Stimulated activated CD8-positive, alpha-beta memory T cell treated with anti-CD3 and anti-CD28 coated beads, Interleukin-4, amount 100 ng/mL, for 1 hour (primary cell): ENCODE measurements at places on chromosomes 12 and 14.

DNA sequence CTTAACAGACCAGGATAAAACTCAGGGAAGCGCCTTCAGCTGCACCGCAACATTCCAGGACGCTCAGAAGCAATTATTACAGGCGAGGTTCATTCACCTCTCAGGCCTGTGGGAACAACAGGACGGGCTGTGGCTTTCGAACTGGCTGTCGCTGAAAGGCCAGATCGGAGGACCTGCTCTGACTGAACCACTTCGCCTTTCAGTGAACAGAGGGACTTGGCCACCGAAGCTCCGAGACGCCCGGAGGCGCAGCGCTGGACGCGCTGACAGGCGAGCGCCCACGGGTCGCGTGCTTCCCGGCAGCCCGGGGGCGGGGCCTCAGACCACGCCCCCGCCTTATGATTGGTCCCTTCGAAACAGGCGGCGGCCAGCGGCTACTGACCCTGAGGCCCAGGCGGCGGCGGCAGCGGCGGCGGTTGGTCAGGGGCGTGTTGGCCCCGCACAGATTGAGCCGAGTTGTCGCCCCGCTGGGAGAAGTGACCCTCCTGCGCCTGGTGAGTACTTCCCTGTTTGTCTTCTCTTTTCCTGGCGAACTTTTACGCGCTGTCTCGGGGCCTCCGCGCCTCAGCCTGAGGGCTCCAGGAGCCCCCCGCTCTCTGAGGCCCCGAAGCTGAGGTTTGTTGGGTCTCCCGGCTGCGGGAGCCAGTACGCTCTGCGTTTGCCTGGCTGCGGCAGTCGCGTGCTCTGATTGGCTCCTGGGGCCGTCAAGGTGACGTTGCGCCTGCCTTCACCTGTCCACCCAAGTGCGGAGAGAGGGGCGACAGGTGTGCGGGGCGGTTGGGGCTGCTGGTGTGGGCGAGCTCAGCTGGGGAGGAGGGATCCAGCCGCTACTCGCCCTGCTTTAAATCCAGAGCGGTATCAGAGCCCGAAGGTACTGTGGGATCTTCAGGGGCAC is at the start of gene GAS2L3:
GAS2L3 (plus strand) TSS at position 393 of the 895 bp plus-strand sequence. CDS start 21,221 bp downstream, outside the sequence.
- DNase-seq: no peak

DNA sequence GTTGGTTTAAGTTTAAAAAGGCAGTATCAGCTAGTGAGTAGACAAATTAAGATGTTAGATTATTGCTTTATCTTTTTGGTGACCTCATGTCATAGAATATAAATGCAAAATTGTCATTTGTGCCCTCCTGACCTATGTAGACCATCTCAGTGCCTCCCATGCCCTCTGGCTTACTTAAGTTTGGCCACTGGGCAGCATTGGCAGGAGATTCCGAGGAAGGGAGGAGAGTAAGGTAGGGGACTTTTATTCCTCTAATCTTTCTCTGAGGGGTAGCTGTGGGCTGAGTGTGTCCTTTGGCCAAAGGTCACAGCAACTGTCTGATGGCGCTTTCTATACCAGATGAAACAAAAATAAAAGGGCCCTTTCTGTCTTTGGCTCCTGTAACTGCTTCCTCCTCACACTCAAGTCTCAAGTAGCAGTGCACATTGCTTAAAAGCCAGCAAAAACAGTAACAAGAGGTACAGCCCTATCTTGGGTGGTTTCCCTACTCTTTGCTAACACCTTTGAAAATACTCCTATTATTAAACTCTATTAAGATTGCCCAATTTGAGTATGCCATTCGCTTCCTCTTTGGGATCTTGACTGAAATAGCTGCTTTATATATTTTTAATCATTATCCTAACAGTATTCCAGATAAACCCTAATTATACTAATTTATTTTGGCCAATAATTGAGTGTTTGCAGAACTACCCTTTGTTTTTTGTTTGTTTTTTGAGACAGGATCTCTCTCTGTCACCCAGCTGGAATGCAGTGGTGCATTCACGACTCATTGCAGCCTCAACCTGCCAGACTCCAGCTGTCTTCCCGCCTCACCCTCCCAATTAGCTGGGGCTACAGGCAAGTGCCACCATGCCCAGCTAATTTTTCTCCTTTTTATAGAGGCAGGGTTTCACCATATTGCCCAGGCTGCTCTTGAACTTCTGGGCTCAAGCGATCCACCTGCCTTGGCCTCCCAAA is 56.5 kb upstream of the KCNH3 start:
- DNase-seq: no peak

GRCh38 chr14:72892879-72893635 is 844 bp downstream of the DPF3 start:
- no peak for DNase-seq

GRCh38 chr12:6279256-6279628 is 31.2 kb upstream of the PLEKHG6 start:
- no peak for DNase-seq

DNA sequence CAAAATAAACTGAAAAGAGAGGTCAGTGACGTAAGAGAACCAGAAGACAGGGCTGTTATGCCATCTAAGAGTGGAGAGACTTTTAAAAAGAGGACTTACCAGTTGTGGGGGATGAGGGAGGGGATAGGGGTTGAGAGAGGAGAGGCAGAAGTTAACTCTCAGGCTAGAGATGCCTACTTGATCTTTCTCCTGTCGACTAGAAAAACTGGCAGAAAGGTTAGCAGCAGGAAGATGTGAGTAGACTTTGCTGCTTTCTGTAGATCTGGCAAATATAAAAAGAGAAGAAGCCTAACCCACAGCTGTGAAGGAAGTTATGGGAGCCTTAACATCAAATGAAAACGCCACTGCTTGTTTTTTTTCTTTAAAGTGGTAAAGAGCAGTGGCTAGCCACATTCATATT is 10.7 kb downstream of the CREBL2 start:
- DNase-seq: no peak

DNA sequence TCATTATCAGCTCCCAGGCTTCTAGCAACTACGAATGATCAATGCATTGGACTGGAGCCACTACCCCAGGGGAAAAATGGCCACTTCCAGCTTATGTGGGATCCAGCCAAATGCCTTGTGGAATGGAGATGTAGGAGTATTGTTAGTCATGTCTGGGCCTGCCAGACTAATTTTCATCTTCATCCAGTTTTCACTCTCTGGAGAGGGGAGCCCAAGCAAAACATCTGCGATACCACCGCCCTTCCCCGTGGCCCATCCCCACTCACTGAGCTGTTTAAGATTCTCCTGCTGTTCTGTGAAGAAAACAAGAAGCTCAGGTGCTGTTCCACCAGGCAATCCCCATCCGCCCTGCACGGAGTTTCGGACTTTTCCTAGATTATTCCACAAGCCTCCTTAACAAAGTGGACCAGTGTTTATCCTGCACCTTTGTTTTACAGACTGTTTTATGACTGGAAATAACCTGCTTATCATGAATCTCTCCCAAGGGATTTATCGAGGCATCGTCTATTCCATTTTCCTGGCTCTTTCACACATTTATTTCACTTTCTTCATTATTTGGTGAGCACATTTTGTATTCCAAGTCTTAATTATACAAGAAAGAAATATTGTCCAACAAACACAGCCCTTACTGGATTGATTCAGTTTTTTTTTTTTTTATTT is 35.5 kb upstream of the MAX start:
- no peak for DNase-seq

- no peak for DNase-seq
Observed at GRCh38 chr12:63989301-63989845, 144.9 kb downstream of the SRGAP1 start.

- DNase-seq: no peak
Observed at GRCh38 chr12:102390068-102390467, 90.3 kb downstream of the IGF1 start.

DNA sequence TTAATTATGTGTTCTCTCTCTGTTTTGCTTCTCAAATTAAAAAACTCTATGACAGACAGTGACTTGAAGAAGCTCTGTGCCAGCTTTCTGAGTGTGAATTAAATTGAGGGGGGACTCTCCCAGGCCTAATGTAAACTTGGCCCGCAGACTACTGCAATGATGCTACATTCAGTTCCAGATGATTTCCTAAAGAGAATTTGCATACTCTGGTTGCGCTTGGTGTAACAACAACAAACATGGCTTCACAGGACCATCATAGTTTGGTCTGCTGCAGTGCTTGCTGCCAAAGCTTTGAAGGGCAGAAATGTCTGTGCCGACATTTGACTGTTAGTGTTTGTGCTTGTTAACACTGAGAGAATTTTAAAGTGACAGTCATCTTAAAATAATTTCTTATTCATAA is 25.0 kb downstream of the CFAP54 start:
- no peak for DNase-seq

DNA sequence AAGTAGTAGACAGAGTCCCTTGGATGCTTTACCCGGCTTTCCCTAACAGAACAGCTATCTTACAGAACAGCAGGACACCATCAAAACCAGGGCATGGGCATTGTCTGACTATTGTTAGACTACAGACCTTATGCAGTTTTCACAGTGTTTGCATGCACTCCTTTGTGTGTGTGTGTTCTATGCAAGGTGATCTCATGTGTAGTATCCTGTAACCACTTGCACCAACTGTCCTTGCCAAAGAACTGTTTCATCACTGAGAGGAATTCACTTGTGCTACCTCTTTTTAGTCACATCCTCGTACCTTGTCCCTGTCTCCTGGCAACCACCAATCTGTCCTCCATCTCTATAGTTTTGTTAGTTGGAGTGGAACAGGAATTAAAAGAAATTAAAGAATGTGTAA is 183.6 kb upstream of the PZP start:
- no peak for DNase-seq

DNA sequence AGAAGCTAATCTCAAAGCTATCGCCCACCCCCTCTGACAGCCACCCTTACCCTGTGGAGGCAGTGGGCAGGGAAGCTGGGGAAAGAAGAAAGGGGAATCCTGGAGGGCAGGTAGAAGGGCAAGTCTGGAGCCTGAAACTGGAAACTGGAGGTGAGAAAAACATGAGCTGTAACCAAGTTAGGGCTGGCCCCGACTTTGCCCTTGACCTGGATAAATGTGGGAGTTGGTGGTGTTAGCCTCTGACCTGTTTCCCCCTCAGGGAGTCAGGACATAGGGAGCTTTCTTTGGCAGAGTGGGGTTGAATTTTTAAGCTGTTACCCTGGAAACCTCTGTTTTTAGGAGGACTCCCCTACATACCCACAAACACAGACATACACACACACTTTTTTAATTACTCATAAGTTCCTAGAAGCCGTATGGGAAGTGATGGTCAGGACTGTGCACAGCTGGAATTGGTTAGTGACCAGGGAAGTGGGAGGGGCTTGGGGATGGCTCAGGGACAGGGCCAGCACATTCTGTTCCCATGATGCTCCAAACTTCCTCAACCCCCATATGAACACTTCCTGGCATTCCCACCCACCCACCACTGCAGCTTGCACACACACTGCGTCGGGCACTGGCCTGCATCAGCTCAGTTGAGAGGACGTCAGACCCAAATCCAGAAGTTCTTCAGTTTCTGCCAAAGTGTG is 5.0 kb upstream of the MMP19 start:
- DNase-seq: no peak

DNA sequence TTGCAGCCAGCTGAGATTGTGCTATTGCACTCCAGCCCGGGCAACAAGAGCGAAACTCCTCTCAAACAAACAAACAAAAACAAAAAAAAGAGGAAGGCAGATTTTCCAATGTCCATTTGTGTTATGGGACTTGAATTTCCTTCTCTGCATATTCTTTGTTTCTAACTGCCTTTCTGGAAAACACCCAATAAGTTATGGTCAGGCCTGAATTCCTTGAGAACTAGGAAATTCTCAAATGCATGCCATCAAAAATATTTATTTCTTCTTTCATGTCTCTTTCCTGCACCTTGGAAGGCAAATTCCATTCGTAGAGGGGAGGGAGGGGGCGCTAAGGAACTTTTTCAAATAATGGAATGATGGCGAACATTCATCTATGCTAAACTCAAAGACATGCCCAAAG is 117.6 kb upstream of the TMCC3 start:
- no peak for DNase-seq
